T-helper 2 cell (primary cell): ENCODE measurements at places on chromosomes 7 and 10.
A peak's percentile ranks its signal among the peaks of the same experiment; 100 is the strongest.

DNA sequence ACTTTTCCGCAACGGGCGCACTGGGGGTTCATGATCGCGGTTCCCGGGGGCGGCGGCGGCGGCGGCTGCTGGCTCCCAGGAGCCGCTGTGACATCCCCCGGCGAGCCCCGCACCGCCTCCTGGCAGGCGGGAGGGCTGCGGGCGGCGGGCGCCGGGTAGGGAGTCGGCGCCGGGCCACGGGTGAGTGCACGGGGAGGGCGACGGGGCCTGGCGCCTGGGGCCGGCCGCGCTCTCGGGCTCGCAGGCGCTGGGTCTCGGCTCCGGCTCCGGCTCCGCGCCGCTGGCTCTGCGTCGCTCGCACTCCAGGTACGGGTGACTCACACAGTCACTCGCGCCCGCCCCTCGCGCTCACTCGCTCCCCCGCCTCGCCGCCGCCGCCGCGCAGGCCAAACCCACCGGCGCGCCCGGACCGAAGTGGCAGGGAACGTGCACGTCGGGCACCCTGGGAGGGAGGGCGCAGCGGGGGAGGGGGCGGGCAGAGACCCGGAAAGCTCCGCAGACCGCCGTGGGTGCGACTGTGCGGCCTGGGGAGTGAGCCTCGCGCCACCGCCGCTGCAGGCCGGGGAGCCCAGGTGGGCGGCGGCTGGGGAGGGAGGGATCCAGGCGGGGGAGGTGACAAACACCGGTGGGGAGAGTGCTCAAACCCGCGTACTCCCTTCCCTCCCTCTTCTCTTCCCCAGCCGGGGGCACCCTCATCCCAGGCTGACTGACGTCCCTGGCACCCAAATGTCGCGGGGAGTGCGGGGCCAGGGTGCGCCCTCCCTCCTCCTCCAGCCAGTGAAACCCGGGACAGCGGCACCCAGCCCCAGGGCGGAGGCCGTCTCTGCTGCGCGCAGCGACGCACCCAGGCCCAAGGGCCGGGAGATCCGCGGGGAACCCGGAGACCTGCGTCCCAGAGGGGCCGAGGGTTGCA lies 276.9 kb upstream of the NEBL start:
- no peak for DNase-seq

DNA sequence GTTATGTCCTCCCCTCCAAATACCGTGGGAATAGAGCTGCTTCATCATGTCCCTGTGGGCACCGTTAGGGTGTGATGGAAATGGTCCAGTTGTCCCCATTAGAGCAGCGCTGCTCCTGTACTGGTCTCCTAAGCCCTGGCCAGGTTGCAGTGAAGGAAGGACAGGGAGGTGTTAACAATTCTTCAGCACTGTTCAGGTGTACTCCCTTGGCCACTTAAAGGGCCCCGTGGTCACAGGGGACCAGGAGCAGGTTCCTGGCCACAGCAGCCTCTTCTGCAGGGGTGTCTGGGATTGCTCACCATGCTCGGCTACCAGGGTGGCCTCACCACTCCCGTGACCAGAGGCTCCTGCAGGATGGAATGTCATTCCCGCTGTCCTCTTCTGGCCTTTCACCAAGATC lies 65.8 kb downstream of the MINDY4 start:
- DNase-seq: no peak

- no peak for DNase-seq
These were observed 32.2 kb downstream of the ZCCHC24 start for GRCh38 chr10:79413196-79413595.

DNA sequence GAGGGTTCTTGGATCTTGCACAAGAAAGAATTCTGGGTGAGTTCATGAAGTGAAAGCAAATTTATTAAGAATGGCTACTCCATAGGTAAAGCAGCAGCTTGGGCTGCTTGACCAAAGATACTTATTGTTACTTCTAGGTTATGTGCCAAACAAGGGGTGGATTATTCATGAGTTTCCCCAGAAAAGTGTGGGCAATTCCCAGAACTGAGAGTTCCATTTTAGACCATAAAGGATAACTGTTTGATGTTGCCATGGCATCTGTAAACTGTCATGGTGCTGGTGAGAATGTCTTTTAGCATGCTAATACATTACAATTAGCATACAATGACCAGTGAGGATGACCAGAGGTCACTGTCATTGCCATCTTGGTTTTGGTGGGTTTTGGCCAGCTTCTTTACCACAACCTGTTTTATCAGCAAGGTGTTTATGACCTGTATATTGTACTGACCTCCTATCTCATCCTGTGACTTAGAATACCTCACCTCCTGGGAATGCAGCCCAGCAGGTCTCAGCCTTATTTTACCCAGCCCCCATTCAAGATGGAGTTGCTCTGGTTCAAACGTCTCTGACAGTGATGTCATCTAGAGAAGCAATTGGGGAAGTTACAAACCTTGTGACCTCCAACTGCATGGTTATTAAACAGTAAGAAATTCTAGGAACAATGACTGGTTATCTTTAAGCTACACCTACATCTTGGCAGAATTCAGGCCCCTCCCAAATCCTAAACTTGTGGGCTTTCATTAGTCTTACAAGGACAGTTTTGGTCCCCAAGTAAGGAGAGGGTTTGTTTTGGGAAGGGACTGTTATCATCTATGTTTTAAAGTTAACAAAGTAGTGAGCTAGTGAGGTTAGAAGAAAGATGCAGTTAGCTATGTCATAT lies 48.0 kb upstream of the INHBA start:
- DNase-seq: no peak

DNA sequence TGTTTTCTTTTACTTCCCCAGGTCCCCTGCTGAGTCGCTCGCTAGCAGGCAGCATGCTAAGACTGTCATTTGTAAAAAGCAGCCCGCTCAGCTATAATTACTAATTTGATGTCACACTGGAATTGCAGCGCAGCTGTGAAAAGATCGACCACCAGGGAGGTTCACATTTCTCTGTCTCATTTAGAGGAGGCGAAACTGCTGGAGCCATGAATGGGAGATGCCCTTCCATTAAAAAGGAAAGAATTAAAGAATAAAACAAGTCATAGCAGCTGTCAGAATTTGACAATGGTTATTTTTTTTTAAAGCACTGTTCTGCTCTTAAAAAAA lies 153.5 kb downstream of the PIP4K2A start:
- DNase-seq: no peak

- no peak for DNase-seq
These were observed 30.1 kb downstream of the NUDCD3 start for GRCh38 chr7:44460325-44460724.

DNA sequence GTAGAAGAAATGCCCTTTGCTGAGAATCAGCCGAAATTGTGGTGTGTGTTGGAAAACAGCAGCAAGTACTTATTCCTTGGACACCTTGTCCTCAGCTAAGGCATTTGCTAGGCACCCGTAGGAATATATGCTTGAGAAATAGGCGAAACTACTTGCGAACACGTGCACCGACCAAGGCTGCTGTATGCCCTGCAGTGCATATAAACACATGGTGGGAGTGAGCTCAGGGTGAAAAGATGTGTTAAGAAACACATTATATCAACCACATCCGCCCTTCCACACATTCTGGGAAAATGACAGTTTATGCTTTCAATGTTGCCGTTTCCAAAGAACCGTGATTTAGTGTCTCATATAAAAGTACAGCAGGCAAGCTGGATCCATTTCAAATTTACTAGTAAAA lies 199.2 kb downstream of the JCAD start:
- DNase-seq: peak; percentile 65

DNA sequence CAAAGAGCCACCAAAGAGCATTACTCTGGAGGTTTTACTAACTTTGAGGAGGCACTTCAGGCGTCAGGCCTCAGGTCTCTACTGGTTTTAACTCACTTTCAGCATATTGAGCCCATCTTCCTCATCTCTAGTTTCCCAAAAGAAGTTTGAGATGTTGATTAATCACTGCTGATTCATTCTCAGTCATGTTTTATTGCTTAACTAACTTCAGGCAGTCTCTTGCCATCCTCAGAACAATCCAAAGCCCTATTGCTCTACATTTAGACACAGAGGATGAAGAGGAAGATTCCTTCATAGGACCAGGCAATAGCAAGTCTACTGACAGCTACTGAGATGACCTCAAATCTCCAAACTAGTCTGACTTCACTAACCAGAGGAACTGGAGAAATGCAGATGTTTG lies 39.1 kb upstream of the BET1 start:
- DNase-seq: no peak

DNA sequence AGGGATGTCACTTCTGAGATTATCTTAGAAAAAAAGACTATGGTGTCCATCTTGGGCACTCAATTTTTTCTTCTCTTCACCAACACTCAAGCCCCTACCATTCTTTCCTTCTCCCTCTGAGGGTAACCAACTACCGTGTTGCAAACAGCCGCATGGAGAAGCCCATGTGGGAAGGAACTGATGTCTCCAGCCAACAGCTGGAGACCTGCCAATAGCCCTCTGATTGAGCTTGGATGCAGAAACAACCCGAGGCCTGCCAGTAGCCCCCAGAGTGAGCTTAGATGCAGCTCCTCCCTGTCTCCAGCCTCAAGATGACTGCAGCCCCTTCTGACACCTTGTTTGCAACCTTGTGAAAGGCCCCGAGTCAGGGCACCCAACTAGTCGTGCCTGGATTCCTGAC lies 36.4 kb upstream of the CHCHD3 start:
- DNase-seq: no peak

GRCh38 chr10:11209830-11210181 lies 192.1 kb downstream of the CELF2 start:
- no peak for DNase-seq

- no peak for DNase-seq
These were observed 47.7 kb downstream of the EGFR start for GRCh38 chr7:55066524-55066923.

DNA sequence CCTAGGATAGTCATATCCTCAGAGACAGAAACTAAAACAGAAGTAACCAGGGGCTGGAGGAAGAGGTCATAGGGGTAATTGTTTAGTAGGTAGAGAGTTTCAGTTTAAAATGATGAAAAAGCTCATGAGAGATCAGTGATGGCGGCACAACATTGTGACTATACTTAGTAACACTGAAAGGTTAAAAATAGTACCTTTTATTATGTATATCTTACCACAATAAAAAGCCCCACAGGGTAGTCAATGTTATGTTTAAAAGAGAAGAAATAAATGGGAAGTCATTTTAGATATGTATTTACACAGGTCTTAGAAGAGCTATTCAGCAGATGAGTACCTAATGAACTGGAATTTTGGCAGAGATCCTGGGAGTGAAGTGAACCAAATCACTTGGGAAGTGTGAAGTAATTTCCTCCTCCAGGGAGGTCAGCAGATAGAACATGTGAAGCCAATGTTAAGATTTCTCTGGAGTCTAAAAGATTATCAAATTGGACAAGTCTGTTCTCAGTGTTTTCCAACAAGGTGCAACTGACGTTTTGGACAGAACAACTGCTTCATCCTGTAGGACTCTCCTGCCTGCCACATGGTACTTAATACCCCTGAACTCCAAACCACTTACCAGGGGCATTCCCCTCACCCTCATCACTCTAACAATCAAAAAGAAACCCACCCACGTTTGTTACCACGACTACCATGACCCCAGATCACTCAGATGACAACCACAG lies 6.4 kb downstream of the CDCA7L start:
- peak; percentile 15 for DNase-seq

DNA sequence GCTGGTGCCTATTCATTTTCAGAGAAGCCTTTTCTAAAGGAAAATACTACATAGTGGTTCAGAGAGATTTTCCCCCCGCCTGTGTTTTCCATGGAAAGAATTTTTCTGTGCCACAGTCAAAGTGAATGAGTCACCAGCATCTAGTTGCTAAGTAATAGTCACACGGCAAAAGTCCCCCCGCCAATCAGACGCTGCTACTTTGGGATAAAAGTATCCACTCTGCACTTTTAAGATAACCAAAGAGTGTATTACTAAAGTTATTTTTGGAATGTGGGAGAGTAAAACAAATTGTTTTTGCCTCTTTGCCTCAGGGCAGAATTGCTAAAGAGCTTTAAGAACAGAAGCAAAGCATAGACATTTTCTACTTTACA lies 23.5 kb downstream of the ABLIM1 start:
- no peak for DNase-seq

DNA sequence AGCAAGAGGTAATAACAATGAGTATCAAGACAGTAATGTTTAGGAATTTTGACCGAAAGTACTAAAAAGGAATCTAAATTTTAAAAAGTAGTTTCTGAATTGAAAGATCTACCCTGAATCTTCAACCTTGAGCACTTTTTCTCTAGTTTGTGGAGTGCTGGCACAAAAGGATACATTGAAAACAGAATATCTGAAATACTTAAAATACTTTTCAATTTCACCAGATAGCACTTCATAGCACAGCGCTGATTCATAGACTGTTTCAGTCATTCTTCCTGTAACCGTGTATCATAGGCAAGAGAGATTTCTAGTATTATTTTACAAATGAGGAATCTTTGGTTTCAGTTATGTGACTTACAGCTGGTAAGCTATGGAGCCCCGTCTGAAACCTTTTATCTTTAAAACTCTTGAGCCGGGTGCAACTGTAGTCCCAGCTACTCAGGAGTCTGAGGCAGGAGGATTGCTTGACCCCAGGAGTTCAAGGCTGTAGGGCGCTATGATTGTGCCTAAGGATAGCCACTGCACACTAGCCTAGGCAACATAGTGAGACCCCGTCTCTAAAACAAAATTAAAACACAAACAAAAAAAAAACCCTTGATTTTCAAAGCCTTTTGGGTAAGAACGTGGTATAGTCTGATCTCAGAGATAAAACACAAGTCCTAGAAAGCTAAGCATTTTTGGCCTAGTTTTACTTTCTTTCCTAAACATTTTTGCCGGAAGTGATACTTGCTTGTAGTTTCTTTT lies 35.1 kb downstream of the FHIP2A start:
- DNase-seq: no peak

DNA sequence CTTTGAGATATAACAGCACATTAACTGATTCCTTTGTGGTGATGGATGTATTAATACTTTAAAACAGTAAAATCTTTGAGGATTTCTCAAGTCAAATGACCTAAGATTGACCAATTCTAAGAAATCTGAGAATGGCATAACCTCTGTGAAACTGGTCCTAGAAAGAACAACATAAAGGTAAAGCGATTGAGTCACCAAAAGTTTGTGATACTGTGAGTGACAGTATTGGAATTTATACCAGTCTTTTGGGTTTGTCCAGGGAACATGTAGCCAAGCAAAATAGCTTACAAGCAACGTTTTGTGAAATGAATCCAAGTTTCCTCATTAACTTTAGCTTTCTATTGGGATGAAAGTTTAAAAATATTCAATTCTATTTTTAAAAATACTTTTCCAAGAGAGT lies 157.4 kb upstream of the TMEM196 start:
- no peak for DNase-seq

- no peak for DNase-seq
These were observed 280.8 kb downstream of the ZEB1 start for GRCh38 chr10:31599626-31600504.
